Stimulated activated CD8-positive, alpha-beta memory T cell treated with anti-CD3 and anti-CD28 coated beads, Interleukin-15, amount 100 ng/mL, for 24 hours (primary cell): ENCODE measurements at places on chromosomes 6 and 20.

DNA sequence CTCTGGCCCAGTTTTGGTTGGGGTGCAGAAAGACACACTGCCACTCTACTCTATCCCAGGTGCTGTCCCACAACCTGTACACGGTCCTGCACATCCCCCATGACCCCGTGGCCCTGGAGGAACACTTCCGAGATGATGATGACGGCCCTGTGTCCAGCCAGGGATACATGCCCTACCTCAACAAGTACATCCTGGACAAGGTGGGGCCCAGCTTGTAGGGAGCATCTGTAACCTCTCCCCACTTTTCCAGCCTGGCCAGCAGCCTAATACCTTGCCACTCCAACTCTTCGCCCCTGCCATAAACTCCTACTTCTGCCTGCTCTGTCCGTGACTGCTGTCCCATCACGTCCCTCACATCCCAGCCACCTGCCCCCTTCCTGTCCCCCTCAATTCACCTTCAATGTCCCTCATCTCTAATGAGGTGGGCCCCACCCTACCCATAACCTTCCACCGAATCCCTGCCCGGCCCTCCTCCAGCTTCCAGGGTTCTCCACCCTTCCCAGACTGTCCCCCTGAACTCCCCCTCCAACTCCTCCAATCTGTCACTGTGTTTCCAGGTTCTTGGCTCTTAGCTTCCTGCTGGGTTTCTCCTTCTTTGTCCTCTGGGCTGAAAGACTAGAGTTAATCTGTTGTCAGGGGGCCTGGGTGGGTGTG lies 12.1 kb downstream of the DEF6 start:
- no peak for DNase-seq

DNA sequence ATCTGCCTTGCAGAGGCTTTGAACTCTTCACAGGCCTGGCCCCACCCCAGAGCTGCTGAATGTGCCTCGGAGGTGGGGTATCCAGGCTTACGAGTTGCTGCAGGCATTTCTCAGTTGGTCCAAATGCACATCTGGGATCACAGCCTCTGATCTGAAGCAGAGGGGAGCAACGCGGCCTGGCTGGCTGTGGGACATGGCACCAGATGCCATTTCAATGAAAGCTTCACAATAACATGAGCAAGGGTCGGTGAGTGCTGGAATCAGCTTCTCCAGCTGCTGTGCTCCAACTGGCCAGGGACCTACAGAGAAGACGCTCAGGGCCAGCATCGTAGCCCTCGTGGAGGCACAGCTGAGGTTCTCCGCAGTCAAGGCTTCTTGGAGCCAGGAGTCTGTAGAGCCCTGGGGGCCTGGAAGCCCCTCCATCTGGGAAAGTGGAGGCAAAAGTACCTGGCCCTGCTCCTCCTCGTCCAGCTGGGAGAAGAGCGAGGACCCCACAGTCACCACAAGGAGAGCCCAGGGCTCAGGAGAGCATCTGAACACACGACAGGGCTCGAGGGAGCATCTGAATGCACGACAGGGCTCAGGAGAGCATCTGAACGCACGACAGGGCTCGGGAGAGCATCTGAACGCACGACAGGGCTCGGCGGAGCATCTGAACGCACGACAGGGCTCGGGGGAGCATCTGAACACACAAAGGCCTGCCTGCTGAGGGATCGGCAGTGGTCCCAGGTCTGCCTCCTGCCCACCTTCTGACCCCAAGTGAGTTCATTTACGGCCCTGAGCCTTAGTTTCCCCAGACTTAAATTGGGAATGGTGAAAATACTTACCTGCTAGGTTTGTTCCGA lies 165.2 kb downstream of the DLL1 start:
- no peak for DNase-seq

DNA sequence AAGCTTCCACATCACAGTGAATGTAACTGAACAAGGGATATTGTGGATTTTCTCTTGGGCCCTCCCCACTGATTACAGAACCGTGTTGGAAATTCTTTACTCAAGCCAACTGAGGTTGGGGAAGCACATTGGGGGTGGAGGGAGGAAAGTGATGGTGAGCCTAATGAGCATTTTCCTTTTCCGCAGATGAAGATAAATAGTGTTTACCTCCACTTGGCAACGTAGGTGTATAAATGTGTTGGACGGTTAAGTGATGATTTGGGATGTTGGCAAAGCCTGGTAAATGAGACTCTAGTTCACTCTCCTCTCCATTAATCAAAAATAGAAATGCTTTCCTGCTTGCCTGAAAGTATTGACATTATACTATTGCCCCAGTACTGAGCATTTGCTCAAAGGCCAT lies 27.1 kb upstream of the NRN1 start:
- no peak for DNase-seq

DNA sequence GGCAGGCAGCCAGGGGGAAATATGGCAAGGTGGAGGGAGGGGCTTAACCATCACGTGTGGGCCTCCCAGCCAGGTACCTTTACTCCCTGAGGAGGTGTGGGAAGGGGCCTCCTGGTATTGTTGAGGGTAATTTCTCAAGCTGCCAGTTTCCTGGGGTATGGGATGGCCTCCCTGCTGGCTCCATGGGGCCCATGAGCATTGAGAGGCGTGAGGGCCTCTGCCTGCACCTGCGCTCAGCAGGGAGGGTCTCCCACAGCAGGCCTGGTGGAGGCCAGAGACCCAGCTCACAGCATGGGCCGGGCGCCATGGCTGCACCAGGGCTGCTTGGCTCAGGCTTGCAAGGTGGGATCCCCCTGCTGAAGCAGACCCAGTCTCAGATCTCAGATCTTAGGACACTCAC lies 113.0 kb downstream of the GRM4 start:
- DNase-seq = no peak

- no peak for DNase-seq
Measured at GRCh38 chr20:19453410-19453809, 241.0 kb downstream of the SLC24A3 start.

DNA sequence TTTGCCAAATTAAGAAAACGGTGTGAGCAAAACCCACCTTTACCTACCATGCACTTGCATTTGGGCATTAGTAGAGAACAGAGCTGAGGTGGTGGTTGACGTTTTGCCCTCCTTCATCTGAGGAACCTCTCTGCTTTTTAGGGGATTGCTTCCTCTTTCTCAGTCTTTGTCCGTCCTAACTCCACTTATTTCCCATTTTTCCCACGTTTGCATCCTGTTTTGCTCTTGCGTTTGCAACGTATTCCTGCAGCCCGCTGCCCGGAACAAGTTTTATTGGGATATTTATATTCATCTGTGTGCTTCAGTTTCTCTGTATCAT lies 374 bp upstream of the SERINC1 start:
- no peak for DNase-seq

GRCh38 chr6:18693881-18694280 lies 306.7 kb downstream of the RNF144B start:
- no peak for DNase-seq

GRCh38 chr6:30100154-30100553 lies 12.7 kb downstream of the TRIM31 start:
- DNase-seq = no peak

DNA sequence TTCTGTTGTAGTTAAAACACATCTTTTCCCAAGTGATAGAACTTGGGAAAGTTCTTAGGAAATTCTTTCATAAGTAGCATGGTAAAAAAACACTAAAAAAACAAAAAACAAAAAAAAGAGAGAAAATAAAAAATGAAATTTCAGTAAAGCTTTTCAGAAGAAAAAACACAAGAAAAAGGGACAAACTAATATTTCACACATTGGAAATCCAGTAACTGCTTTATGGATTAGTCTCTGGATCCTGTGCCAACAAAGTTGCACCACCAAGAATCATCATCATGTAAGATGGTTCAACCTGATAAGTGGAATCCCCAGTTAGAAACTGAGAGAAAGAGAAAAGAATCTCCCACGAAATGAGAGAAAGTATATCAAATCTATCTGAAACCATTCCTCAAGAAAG lies 144.2 kb downstream of the GMDS start:
- no peak for DNase-seq
